ENCODE measurements at places on chromosomes 13 and 19.
A peak's percentile ranks its signal among the peaks of the same experiment; 100 is the strongest.

DNA sequence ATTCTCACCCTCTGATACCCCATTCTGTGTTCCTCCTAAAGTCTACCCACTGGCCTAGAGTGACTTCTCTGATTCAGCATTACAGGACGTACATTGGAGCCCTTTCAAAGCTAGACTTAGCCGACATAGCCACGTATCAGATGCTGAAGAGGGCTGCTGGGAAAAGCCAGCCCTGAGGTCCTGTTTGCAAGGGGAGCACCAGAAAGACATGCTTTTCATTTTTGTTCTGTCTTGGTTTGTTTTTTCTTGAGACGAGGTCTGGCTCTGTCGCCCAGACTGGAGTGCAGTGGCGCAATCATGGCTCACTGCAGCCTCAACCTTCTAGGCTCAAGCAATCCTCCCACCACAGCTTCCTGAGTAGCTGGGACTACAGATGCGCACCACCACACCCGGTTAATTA, 6.3 kb upstream of the ZSWIM4 start:
- peak; percentile 6 for DNase-seq

DNA sequence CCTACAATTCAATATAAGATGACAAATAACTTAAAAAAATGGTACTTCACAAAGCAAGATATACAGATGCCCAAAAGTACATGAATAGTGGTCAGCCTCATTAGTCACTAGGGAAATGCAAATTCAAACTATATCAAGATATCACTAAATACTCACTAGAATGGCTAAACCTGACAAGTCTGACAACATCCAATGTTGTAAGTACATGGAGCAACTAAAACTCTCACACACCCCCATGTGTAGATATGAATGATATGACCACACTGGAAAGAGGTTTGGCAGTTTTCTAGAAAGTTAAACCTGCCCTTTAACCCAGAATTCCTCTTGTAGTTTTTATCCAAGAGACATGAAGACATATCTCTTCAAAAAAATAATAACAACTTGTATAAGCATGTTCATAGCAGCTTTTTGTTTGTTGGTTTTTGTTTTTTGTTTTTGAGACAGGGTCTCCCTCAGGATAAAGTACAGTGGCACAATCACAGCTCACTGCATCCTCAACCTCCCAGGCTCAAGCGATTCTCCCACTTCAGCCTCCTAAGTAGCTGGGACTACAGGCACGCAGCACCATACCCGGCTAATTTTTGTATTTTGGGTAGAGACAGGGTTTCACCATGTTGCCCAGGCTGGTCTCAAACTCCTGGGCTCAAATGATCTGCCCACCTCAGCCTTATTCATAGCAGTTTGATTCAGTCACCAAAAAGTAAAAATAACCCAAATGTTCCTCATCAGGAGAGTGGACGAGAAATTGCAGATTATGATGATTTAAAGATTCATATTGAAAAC, 55.1 kb downstream of the RFX2 start:
- DNase-seq = no peak

DNA sequence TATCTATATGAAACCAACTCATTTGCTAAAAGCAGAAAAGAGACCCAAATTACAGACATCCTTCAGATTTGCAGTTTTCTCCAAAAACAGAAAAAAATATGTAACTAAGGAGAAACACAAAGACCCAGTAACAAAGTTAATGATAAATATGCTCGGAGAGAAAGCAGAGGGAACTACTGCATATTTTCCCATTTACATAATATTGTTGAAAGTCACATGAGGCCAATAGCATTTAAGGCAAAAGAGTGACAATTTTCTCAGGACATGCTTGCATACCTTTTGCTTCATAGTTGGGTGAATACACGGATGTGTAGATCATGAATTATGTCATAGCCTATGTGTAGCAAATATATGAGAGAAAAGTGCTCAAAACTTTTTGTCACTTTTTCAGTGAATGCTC, 310.3 kb downstream of the EFNB2 start:
- DNase-seq = no peak

DNA sequence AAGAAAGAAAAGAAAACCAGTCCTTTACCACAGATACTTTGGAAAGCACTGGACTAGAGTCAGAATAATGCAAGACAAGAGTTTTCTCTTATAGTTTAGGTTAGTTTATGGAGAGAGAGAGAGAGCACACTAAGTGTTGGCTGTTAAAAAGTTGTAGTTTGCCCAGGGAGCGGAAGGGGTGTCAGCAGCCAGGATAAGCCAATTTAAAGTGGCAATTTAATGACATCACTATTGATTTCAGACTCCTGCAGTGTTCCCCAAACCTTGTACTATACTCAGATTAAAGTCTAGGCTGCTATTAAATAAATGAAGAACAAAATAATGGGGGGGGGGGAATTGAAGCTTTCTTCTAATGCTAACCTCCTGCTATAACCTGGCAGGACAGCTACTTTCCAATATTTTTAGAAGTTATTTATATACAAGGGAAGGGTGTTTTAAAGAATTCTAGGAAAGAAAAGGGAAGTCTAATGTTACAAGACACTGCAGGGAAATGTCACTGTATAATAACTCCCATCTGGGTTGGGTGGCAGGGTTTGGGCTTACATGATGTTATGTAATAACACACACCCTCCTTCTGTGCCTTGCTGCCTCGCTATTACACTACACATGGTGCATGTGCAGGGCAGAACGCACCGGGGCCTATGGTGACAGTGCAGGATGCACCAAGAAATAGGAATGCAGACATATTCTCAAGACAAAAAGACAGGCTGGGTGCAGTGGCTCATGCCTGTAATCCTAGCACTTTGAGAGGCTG, 19.9 kb downstream of the TPT1 start:
- DNase-seq = no peak

DNA sequence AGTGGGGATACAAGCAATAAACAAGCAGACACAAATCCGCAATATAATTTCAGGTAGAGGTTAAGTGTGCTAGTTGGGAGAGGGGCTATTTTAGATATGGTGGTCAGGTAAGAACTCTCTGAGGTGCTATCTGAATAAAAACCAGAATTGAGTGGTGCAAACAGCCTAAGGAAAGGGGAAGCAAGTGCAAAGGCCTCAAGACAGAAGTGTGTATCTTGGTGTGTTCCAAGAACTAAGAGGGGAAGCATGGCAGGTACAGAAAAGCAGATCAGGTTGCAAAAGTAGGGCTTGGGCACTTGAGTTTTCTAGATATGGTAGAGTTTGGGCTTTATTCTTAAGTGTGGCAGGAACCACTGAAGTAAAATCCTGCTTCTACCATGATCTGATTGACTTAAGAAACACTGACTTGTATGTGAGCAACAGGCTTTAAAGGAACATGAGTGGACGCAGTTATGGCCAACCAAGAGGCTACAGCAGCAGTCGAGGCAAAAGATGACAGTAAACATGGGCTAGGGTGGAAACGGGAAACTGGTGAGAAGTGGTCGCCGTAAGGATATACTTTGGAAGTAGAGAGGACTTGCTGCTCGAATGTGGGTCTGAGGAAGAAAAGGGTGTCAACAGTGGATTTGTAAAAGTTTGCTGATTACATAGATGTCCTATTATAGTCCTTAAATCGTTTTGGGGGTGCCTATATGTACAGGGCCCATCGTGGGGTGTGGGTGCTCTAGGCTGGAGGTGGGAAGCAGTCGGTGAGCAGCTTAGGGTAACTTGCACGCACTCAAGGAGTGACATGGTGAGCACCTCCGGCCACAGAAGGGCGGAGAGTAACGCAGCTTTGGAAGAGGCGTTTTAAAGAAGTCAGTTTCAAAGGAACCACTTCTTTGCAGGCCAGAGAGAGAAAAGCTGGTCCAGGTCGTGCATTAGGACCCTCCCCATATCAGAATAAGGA, 677 bp downstream of the TGDS start:
- DNase-seq = no peak

- DNase-seq = no peak
These were observed 67.5 kb upstream of the POSTN start for GRCh38 chr13:37666036-37666435.

DNA sequence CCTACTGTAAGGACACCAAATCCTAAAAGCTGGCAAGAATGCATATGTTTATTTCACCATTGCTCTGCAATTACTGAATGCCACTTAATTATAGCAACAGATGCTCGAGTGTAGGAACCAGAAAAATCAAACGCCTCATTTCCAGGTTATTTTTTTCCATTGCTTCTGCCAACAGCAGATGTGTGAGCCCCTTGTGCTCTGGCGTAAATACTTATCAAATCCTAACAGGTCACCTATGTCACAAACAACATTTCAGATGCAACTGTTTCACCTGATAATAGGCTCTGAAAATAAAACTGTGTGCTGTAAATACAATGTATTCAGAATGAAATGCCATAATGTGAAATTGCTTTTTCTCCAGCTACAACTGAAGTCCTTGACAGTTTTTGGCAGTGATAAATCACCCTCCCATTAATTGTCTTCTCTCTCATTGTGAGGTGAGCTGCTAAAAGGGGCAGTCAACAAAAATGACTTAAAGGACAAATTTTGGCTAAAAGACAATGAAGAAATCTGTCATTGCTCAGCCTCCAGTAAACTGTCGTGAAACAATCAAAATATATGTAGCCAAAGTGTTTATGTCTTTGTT, 344.0 kb downstream of the DACH1 start:
- DNase-seq = no peak

GRCh38 chr19:51501594-51502263, at the start of gene SIGLEC12:
SIGLEC12 (minus strand) TSS chr19:51501800; CDS start chr19:51501733, 67 bp downstream.
- peak; percentile 28 for DNase-seq

Measured in bone marrow (tissue), 2 donors.